Glomerular endothelial cell (primary cell): ENCODE measurements at places on chromosomes 6 and 20. TPM values are rescaled to one million over a fixed set of nuclear protein-coding genes. Genes with fewer than 3 reads are reported as not detected.
A peak's percentile ranks its signal among the peaks of the same experiment; 100 is the strongest.

- no peak for DNase-seq
These were observed 309.5 kb downstream of the TAF4 start for GRCh38 chr20:61755971-61756845.

- DNase-seq, result no peak
These were observed 4.0 kb downstream of the DYNLT1 start for GRCh38 chr6:158640519-158640918.

DNA sequence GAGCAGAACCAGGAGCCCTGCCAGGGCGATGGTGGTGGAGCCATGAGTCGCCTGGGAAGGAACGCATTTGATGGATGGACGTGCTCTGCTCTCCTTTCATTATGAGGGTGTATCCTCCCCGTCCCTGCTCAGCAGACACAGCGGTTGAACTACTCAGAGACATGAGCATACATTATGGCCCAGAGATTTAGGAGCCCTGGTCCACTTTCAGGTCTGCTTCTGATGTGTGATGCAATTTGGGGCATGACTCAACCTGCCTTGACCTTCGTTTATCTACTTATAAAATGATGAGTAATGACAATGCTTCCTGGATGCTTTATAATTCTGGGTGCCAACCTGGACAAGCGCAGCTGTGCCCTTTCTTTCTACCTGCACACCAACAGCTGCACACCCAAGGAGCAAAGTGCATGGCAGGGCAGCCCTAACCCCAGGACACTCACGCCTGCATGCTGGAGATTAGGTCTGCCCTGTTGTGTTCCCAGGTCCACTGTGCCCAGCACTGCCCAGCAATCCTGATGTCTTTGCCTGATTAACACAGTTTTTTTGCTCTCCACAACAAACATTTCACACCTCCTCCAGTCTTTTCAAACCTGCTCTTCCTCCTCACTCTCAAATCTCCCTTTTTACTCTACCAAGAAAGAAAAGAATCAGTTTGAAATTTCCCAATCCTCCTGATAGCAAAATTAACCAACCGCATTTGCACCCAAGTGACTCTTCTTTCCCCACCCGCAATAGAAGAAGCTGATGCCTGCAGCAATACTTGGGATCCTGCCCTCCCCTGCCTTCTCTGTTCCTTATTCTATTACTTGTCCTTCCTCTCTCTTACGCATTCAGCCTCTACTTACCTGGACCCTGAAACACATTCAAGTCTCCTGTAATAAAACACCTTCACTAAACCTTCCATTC is 81.2 kb downstream of the EZR start:
- DNase-seq, result no peak

DNA sequence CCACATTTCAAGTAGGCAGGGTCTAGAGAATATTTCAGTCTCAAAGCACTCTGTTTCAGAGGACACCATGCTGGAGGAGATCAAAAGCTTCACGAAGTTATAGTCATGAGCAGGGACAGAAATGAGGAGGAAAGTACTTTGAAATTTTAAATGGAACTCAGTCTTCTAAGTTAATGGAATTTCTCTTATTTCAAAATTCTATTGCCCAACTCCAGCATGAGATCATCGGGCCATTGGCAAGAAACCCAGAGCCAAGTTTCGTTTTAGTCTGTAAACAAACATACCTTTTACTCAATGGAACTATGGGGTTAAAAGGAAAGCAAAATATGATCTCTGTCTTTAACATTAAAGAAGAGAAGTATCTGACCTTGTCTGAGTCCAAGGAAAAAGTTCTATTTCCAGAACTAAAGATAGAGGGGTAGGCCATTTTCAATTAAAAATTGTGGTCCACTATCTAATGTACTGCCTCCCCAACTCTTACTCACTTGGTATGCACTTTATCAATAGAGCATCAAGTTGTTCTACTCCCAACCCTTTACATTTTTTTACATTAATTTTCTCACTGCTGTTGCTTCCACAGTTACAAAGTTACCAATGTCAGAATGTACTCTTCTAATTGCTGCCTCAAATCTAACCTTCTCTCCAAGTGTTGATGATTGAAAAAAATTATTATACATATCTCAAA is 235.3 kb upstream of the NRSN1 start:
- DNase-seq, result no peak

GRCh38 chr6:154508573-154509375 is 1.7 kb downstream of the CNKSR3 start:
- DNase-seq, result no peak

GRCh38 chr6:104625536-104625935 is 234.2 kb downstream of the HACE1 start:
- DNase-seq, result no peak

- no peak for DNase-seq
These were observed 4.2 kb downstream of the OR2B2 start for GRCh38 chr6:27908017-27908416.

GRCh38 chr20:44018259-44018941 is 103.7 kb downstream of the TOX2 start:
- peak; percentile 74 for DNase-seq

GRCh38 chr6:46655803-46656202 is 3.0 kb downstream of the SLC25A27 start:
- DNase-seq, result no peak

GRCh38 chr6:147297663-147298316 is 93.6 kb downstream of the STXBP5 start:
- no peak for DNase-seq

DNA sequence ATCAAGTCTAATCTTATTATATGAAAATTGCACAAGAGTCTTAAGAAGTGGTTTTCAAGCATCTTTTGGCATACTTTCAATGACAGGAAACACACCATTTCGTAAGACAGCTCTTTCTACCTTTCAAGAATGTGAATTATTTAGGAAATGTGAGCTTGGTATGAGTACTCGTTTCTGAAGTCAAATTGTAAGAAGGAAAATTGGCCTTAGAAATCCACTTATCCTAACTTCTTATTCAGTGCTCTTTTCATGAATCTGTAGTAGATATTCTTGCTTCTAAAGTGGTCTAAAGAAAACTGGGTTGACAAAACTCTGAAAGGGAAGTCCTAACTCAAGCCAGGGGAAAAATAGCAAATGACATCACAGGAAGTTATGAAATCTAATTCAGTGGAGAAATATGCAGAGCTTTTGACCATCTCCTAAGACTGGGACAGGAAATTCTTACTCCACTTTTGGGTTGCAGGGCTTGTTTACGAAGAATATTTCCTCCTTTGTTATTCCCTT is 38.5 kb upstream of the OGFRL1 start:
- peak; percentile 75 for DNase-seq

DNA sequence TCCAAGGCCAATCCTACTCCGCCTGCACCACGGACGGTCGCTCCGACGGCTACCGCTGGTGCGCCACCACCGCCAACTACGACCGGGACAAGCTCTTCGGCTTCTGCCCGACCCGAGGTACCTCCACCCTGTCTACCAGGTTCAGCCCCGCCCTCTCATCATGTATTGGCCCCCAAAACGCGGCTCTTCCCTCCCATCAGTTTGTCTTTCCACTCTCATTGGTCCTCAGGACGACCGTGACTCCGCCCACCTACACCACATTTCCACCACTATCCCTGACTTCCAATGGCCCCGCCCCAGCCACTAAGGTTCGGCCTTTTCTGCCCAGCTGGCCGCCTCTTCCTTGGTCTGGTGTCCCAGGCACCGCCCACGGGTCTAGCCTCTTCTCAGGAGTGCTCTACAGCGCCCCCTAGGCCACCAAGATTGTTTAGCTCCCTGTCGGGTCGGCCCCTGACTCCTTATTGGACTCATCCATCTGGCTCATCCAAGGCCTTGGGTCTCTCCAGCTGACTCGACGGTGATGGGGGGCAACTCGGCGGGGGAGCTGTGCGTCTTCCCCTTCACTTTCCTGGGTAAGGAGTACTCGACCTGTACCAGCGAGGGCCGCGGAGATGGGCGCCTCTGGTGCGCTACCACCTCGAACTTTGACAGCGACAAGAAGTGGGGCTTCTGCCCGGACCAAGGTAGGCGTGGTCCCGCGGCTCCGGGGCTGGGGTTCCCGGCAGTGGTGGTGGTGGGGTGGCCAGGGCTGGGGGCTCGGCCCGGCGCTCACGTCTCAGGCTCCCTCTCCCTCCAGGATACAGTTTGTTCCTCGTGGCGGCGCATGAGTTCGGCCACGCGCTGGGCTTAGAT is 3.1 kb downstream of the MMP9 start:
- DNase-seq, result no peak

DNA sequence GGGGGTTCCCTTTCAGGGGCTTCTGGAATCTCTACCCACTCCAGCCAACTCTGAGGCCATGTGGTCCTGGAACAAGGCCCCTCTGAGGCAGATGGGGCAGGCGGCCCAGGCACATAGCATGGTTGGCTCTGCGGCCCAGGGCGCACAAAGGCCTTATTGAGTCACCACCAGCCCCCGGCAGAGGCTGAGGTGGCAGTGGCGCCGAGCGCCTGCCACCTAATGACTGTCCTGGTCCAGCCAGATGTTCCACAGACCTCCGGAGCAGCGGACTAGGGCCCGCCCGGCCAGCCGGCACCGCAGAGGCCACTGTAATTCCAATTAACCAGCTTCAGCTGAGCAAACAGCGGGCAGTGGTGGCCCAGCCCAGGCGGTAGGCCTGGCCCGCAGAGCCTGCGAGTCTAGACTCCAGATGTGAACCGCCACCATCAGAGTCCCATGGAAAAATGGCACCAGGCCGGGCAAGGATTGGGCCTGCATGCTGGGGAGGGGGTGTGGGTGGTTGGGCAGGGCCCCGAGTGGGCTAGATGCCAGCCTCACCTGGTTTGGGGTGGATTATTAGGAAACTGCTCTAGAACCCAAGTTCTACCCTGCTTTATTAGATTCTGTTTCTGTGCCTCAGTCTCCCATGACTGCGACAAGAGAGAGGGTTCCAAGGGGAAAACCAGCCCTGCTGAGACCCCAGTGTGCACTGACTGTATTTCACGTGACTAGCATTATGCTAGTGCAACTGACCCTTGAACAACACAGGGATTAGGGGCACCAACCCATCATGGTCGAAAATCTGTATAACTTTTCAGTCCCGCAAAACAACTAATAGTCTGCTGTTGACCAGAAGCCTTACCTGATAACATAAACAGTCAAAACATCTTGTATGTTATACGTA is 34.1 kb upstream of the ID1 start:
- DNase-seq, result no peak

- DNase-seq, result no peak
These were observed 76.4 kb downstream of the SMLR1 start for GRCh38 chr6:130903602-130904001.

GRCh38 chr6:31366693-31367470 is 9.9 kb upstream of the HLA-B start:
- DNase-seq, result peak; percentile 44

- DNase-seq, result no peak
These were observed 42.5 kb downstream of the ATP9A start for GRCh38 chr20:51725584-51726176.

DNA sequence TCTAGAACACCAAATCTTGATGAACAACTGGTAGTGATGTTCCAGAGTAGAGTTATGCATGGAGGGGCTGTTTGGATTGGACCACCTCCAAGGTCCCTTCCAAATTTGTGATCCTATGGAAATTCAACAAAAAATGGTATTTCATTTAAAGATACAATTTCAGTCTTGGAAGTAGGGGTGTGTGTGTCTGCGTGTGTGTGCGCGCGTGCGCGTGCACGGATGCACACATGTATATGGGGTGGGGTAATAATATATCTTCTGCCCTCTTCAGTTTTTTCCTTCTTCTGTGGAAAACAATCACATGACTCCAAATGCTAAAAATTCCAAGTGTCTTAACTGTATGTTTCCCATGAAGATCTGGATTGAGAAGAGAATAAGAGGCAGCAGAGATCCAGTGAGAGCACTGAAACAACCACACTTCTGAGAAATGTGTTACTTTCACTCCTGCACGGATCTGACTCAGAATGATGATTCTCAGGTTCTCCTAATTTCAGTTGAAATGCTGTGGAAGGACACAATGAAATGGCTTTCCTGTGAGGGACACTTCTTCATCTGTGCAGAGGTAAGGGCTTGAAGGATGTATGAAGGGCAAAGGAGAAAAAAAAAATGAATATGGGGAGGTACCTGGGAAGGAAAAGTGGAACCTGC is 10.6 kb upstream of the IL17F start:
- DNase-seq, result no peak

The C20orf144 gene
- not detected in 2 replicates for total RNA-seq

The MOG gene
- total RNA-seq, result not detected in 2 replicates

The PLN gene
- total RNA-seq, result 0.18 TPM in 1 of 2 replicates, not detected in the other

The PROKR2 gene
- total RNA-seq, result not detected in 2 replicates

The SOX4 gene
- 66.0 and 108 TPM in 2 replicates for total RNA-seq

The MLN gene
- not detected in 2 replicates for total RNA-seq

The CALHM4 gene
- total RNA-seq, result not detected in 2 replicates

The TOMM6 gene
- 169 and 172 TPM in 2 replicates for total RNA-seq

The FAM110A gene
- total RNA-seq, result 1.5 and 6.1 TPM in 2 replicates

The VSX1 gene
- total RNA-seq, result not detected in 2 replicates

The HLA-DOA gene
- not detected in 2 replicates for total RNA-seq
